Stimulated activated CD8-positive, alpha-beta memory T cell treated with anti-CD3 and anti-CD28 coated beads, Interleukin-7, amount 100 ng/mL, for 48 hours (primary cell): ENCODE measurements at places on chromosomes 1 and 21.

GRCh38 chr1:111758373-111758772, 2.7 kb downstream of the DDX20 start:
- no peak for DNase-seq

- DNase-seq, result no peak
These were observed 38.6 kb downstream of the PAPPA2 start for GRCh38 chr1:176501599-176501998.

GRCh38 chr1:190101756-190102155, 375.9 kb downstream of the BRINP3 start:
- no peak for DNase-seq

GRCh38 chr1:171803045-171803444, 21.6 kb downstream of the METTL13 start:
- no peak for DNase-seq

- DNase-seq, result no peak
These were observed 17.9 kb downstream of the TNFRSF25 start for GRCh38 chr1:6447818-6448748.

DNA sequence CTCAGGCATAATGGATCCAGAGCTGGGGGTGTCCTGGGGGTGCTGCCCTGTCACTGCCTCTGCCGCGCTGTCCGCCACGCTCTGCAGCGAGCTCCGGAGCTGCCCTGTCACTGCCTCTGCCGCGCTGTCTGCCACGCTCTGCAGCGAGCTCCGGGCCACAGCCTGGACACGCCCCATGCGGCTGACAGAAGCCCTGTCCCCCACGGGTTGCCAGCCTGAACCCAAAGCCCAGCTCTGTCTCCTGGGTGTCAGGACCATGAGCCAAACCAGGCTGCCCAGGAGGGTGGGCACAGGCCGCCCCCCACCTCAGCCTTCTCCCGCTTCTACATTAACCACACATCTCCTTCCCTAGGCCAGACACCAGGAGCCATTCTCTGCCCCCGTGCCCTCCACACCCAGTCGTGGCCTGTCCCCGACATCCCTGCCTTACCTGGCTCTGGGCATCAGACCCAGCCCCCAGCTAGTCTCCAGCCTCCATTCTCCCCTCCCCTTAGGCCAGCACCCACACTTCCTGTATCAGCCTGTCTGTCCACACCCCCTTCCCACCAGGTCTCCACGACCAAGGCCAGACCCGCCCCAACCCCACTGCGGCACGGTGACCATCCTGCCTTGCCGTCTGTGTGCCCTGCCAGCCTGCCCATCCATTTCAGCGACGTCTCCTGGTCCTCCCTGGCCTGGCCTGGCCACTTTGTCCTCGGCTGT, 72.9 kb upstream of the COL6A1 start:
- DNase-seq, result no peak
